Central memory CD4-positive, alpha-beta T cell (primary cell): ENCODE measurements at places on chromosomes 6 and 20.
A peak's percentile ranks its signal among the peaks of the same experiment; 100 is the strongest.

DNA sequence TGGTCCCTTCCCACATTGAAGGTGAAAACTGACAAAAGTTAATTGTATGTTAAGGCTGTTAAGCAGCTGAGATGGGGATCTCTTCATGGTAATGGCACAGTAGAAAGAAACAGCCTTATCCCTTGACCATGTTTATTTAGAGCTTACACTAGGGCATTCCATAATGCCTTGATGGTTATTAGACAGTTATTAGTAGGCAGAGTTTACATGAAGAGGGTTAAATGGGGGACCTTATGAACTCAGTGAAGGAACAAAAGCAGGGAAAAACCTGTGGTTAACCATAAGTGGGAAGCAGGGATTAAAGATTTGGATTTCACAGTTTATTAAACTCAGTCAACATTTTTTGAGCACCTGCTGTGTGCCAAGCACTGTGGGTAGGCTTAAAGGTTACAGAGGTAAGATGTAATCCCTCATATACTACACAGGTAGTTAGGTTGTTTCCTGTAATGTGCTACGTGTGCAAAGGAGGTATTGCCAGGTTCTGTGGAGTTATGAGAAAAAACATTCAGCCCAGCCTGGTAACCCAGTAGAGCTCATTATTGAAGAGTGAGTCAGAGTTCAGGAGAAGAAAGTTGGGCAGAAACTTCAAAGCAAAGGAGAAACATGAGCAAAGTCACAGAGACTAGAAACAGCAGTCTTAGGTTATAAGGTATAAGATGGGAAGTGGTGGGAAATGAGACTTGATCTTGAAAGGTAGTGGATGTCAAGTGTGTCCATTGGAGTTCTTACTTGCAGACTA, 32.3 kb upstream of the GNRH2 start:
- no peak for DNase-seq

DNA sequence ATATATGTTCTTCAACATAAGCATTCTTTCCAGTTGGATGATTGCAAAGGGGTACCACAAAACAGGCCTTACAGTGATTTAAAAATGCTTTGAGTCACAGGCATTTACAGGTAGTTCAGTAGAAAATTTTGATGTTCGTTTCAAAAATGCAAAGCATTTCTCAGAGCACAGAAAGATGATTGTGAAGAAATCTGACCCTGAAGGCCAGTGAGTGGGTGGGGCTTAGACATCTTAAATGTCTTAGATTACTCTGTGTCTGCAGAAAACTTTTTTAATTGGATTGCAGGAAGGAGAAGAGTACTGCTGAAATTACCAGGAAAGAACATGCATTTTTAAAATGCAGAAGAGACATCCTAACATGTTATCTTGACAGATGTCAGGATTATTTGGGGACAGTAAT, 268.3 kb downstream of the CDKAL1 start:
- no peak for DNase-seq

DNA sequence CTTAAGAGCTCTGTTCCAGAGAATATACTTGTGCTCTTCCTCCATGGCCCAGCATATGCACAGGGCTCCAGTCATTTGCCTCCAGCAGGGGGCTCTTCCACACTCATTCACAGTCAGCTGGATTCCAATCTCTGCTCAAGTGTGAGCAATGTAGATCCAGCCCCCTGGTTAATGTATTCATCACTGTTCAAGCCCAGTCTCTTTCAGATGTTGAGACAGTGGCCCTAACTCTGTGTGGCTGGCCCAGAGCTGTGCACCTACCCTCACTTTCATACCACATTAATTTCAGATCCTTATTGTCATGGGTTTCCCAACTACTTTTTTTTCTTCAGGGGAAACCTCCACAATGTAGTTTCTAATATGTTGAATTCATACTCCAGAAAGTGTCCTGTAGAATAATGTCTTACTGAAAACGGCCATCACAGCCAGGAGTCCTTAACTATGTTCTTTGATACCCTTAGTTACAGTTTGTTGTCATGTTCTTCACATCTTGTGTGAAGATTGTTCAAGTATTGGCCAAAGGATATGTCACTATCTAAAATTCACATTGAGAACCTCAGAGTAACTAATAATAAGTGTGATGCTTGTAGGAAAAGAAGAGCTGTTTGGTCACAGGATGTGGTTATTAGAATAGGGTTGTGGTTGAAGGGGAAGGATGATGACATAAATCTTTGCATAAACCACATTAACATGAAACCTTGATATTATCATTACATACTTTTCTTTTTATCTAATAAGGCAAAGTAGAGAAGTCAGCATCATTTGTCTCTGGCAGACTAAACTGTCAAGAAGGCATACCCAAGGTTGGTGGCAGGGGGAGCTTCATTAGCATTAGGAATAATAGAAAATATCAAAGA, 14.4 kb upstream of the HLA-DQA1 start:
- peak; percentile 89 for DNase-seq

DNA sequence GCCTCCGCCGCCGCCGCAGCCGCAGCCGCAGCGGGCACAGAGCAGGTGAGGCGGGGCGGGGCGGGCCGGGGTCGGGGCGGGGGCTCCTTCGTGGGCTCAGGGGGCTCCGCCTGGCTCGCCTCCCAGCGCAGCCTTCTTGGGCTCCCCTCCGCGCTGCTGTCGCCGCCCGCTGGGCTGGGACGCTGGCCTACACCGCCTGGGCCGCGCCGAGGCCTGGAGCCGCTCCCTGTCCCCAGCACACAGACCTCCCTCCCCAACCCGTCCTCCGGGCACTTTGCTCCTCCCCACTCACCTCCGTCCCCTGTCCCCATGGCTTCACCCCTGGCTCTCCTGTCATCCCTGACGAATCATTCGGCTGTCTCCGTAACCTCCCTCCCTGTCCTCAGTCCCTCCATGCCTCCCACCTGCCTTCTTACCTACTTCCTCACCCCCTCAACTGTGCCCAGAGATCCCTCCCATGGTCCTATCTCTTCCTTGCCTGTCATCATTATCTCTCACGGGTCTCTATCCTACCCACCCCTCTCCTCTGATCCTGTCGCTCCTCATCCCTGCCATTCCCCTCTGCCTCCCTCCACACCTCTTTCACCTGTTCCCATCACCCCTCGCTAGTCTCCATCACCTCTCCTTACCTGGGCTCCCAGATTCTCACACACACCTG, 512 bp downstream of the TTBK1 start:
- no peak for DNase-seq

DNA sequence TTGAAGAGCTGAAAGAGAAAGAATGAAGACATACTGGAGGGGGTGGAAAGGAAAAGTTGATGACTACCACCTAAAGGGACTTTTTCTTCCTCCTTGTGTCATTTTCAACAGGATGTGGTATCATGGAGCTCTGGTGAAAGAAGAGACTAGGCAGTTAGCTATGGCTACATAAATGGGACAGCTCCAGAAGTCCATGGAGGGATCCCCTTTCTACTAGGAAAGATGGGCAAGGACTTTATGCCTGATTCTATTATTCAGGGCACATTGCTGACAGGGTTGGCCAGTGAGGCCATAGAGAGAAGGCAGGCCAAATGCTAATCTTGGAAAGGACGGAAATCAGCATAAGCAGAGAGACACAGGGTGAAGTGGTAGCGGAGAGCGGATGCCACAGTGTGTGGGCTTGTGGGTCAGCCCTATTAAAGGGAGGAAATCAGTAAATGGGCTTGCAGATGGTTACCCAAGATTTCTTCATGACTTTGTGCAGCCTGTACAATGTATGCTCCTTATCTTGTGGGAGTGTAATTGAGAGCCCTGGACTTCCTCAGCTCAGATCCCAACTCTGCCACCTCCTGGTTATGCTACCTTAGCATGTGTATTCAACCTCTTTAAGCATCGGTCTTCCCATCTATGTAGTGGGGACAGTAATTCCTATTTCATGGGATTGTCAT, 77.4 kb upstream of the TMEM170B start:
- no peak for DNase-seq

DNA sequence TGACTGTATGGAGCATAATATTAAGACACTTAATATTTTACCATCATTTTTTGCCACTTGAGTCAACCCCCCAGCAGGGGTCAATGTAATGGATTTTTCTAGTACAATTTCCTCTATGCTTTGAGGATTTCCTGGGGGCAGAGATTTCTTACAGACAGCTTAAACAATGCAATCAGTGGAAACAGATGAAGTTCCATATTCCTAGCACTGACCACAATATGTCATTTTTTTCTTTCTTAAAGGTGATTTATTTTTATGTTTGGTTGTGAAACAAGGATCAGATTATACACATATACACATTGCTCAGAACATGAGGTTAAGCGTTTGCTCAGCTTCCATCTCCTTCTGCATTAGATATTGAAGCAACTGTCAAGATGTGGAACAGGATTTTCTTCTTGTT, 82.0 kb upstream of the ID4 start:
- no peak for DNase-seq

DNA sequence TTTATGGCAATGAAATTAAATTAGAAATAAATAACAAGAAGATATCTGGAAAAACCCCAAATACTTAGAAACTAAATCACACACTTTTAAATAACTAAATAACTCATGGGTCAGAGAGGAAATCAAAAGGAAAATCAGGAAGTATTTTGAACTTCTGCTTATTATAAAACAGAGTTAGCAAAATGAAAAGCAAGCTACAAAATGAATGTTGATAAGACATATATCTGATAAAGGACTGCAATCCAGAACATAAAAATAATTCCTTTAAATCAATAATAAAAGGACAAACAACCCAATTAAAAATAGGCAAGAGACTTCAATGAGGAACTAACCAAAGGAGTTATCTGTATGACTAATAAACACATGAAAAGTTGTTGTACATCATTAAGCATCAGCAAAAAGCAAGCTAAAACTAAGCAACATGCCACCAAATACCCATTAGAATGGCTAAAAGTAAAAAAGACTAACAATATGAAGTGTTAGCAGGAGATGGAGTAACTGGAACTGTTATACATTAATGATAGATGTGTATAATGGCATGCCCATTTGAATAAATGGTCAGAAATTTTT, 38.9 kb upstream of the STMND1 start:
- DNase-seq, result no peak

GRCh38 chr6:83252719-83253118, 59.6 kb downstream of the RWDD2A start:
- no peak for DNase-seq

DNA sequence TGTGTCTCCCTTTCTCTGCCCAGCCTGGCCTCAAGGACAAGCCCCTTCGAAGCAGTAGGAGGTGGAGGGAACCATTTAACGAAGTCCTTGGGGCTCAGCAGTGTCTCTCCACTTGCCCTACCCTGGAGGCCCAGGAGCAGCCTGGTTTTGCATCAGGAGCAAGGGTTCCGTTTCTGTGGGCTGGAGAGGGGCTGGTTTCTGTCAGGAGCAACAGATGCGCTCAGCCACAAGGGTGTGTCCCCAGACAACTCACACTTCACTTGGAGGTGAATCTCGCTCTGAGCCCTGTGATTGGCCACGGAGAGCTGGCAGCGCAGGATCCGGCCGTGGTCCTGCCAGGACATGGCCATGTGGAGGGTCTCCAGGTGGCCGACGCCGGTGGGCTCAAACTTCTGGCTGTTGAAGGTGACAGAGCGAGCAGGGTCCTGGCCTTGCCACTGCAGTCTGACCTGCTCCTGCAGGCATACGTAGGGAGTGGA, 6.9 kb downstream of the SIGLEC1 start:
- DNase-seq, result no peak

DNA sequence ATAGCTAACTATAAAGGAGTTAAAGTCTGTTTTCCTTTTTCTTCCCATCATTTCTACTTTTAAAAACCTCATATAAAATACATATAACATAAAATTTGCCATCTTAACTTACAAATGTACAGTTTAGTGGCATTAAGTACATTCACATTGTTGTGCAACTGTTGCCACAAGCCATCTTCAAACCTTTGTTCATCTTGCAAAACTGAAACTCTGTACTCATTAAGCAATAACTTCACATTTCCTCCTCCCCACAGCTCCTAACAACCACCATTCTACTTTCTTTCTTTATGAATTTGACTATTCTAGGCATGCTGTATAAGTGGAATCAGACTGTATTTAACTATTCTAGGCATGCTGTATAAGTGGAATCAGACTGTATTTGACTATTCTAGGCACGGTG, 4.5 kb downstream of the CCDC170 start:
- no peak for DNase-seq

DNA sequence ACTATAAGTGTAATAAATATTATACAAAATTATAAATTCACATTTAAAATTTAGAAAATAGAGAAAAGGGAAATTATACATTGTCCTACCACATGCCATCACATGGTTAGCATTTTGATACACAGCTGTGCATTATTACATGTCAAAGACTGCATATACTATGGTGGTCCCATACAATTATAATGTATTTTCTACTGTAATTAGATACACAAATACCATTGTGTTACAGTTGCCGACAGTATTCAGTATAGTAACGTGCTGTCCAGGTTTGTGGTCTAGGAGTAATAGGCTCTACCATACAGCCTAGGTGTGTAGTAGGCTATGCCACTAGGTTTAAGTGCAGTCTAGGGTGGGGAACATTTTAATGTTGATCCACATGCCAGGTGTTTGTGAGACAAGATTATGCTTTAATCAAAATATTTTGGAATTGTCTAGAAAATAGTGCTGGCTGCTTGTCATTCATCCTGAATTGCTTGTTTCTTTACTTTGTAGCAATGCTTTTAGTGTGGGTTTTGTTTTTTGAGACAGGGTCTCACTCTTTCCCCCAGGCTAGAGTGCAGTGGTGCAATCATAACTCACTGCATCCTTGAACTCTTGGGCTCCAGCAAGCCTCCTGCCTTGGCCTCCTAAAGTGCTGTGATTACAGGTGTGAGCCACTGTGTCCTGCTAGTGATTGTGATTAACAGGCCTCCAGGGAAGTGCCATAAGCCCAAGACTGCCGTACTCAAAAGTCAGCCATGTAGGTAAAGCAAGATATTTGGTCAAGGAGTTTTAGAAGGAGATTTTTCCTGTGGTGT, 39.0 kb downstream of the DSTN start:
- DNase-seq, result no peak

DNA sequence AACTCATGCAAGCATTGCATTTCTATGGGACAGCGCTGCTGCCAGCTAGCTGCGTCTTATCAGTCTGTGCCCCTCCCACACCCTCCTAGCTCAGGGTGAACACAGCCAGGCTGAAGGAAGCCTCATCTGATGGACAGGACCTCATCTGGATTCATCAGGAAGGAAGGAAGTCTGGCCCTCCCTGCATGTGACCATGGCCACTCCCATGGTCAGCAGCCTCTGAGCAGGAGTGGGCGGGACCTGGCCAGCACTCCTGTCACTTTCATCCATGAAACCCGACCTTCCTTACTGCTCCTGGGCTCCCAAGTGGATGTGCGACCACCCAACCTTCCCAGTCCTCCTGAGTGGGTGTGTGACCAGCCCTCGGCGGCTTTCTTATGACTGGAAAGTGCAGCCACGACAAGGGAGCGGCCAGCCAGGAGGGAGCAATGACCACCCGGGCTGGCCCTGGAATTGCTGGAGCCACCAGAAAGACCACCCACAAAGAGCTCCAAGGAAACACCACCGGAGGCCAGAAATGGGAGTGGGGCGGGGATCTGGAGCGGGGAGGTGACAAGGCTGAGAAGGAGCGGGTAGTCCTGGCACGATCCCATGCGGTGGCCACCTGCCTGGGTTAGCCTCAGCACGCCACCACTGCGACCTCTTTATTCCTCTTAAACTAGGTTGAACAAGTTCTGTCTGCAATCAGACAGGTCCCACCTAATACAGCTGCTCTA, 241.2 kb downstream of the TTLL2 start:
- DNase-seq, result no peak
